Stimulated activated naive CD4-positive, alpha-beta T cell (primary cell): ENCODE measurements at places on chromosomes 7 and 10.

GRCh38 chr7:121026577-121027111 lies 38.1 kb downstream of the CPED1 start:
- no peak for DNase-seq

- no peak for DNase-seq
Observed at GRCh38 chr7:27491534-27491933, 171.1 kb downstream of the HIBADH start.

DNA sequence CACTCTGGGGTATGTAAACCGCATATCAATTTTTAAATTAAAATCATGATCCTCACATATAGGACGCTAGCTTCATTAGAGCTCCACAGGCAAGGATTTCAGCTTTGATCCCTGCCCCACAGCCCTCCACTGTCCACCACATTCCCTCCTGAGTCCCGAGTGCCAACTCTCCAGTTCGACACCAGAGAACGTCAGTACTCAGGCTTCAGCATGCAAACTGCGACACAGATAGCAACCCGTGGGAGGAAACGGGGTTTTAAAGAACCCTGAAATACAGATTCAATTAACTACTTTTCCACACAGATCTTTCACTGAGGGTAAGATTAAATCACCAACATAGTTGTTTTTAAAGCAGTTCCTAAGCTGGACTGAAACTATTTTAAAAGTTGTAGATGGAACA lies 26.1 kb downstream of the RAPGEF5 start:
- DNase-seq: no peak

GRCh38 chr10:112915590-112916572 lies 34.2 kb upstream of the TCF7L2 start:
- no peak for DNase-seq
